ENCODE measurements at places on chromosomes 7 and 10.

- no peak for ATAC-seq
These were observed 112.1 kb downstream of the FAM53B start for GRCh38 chr10:124632064-124632531.

GRCh38 chr7:135601182-135601581 lies 43.5 kb downstream of the NUP205 start:
- no peak for ATAC-seq

DNA sequence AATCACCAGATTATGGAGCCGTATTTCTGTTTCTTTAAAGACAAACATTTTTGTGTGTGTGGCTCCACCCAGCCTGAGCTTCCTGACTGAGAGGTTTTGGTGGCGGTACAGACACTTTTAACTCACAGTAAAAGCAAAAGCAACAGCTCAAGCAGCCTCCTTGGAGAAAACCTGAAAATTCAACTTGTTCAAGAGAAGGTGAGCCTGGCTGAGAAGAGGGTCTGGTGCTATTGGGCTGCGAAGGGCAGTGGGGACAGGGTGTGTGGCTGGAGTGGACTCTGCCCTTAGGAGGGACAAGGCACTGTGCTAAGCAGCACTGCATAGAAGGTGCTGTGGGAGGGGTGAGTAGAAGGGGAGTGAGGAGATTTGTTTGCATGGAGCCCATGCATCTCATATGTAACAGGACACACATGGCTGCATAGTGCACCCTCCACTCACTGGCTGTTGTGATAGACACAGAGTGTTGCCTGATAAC lies at the start of gene GIMAP7:
GIMAP7 (plus strand) TSS at position 125 of the 475 bp plus-strand sequence. CDS start 5,103 bp downstream, outside the sequence.
- peak; percentile 49 for ATAC-seq

DNA sequence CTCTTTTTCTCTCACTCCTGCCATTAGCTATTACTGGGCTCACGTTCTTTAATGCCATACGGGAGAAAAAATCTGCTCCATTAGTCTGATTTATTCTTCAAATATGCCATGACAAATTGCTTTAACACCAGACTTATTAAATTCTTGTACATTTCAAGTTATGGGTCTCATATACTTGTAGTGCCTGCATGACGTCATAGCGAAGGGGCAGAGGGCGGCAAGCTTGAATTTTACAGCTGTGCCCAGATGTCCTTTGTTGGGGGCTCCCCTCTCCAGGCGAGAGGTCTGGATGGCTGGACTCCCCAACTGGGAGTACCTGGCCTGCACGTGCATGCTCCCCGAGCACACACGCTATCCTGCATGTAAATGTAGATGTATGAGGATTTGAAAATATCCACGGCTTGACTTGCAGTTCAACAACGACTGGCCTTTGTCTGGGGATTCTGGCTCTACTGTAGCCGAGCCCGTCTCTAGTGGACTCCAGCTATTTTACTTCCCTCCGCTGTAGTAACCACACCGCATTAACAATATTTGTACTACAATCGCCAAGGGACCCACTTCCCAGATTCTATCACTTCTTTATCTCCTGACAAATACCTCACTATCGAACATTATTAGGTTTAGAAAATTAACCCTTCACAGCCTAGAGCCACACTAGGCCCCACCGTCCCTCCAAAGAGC lies 79.5 kb downstream of the EBF3 start:
- no peak for ATAC-seq

GRCh38 chr10:89215511-89215910 lies 8.4 kb upstream of the CH25H start:
- ATAC-seq, result no peak

DNA sequence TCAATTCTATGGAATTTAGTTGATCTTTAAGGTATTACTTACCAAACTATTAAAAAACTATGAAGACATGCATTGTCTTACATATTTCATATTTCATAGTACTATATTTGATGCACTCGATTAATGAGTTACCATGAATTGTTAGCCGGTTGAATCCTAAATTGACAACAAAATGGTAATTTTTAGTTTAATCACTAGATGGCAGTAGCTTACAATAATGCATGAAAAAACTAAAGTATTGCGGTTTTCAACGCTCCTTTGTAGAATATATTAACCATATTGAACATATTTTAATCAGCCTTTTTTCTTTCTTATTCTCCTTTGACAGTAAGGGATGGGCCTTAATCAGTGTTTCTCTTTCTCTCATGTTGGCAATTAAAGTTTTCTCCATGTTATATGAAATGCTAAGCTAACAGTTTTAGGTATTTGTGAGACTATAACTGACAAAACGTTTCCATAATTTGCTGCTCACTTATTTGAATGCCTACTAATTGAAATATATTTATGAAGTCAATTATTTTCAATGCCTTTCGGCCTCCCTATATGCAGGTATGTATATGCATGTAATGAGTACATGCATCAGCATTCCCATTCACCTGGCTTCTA lies 48.5 kb upstream of the ARL4A start:
- no peak for ATAC-seq

DNA sequence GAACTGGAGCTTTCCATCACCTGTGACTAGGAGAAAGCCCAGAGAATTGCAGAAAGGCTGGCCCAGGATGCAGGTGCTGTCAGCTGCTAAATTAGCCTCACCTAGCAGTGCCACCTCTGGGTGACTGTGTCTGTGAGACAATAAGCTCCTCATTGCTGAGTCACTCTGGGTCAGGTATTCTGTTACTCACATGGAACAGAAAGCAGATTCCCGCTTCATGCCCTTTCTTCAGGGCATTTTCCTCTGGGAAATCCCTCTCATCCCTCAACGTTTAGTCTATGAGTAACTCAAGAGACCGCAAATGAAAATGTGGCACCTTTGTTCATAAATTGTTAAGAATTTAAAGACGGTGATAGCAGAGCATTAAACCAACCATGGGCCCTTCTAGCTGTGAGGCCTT lies 184.0 kb downstream of the ADAM12 start:
- no peak for ATAC-seq

DNA sequence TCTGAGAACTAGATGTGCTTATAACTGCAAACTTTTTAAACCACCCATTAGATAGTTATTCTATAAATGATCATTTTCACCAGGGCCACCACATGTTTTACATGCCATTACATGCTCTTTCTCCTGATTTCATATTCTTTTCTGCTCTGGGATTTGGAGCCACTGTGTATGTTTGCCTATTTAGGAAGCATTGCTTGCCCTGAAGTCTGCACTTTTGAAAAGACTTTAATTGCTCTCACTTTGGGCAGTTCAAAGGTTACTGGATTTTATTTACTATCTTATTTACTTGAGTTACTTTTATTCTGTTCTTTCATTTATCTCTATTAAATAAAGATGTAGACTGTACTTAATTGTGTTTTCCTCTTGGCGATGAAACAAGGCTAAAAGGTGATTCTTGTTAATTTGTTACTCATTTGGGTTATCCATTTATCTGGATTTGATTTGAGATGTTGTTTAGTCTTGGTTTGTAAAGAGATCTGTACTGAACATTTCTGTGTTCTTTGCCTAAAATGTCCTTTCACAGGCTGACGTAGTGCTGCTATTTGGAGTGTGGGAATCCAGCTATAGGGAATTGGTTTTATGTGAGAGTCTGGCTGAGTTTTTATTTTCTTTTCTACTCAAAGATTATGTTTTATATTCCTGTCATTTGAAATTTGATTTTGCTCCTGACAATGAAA lies 88.8 kb downstream of the SUGCT start:
- no peak for ATAC-seq

- ATAC-seq, result no peak
These were observed 28.1 kb downstream of the CSGALNACT2 start for GRCh38 chr10:43166207-43166879.

GRCh38 chr10:59265141-59265540 lies 88.7 kb downstream of the PHYHIPL start:
- ATAC-seq, result no peak

- no peak for ATAC-seq
These were observed 5.8 kb downstream of the ACSL5 start for GRCh38 chr10:112379635-112380296.

GRCh38 chr10:88800152-88801125 lies 2.1 kb upstream of the LIPM start:
- ATAC-seq, result no peak
